ENCODE measurements at places on chromosomes 3 and 15.
A peak's percentile ranks its signal among the peaks of the same experiment; 100 is the strongest.

GRCh38 chr3:62167566-62168262 lies 205.6 kb downstream of the FEZF2 start:
- DNase-seq = no peak

- DNase-seq = no peak
Observed at GRCh38 chr3:79297245-79297960, 470.4 kb downstream of the ROBO1 start.

- no peak for DNase-seq
Observed at GRCh38 chr3:196590279-196590678, 21.8 kb downstream of the FBXO45 start.

- DNase-seq = no peak
Observed at GRCh38 chr3:80770106-80771074, 991.1 kb downstream of the GBE1 start.

DNA sequence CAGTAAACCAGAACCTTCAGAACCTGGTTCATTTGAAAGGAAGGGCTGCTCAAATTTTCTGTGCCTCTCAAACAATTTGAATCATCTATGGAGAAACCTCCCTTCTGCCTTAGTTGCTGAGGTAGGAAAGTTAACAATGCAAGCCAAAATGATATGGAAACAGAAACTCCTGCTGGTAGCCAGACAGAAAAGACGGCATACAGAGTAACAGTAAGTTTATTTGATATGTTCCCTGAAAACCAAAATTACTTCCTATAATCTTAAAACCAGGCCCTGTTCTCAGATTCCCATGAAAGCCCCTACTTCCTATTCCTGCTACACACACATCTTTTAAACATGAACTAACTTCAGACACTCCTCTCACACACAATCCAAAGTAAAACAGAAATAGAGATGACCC lies 86.2 kb downstream of the TBC1D5 start:
- no peak for DNase-seq

- DNase-seq = no peak
Observed at GRCh38 chr15:92711457-92711831, 55.9 kb upstream of the FAM174B start.

- no peak for DNase-seq
Observed at GRCh38 chr15:62491642-62492041, 326.6 kb upstream of the C2CD4B start.

DNA sequence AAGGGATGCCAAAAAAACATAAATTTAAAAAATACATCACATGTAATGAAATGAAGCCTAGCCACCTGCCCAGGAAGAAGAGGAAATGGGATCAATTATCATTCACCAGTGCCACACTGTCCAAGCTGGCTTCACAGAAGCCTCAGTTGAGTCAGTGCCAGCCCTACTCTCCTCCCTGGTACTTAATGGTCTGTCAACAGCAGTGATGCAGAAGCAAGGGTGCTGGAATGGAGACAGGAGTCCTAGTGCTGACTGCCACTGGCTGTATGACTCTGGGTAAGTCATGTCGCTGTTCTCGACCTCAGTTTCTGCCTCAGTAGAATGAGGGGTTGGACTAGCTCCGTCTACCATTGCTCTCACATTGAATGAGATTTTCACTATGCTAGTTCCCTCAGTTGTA lies 78.5 kb upstream of the LARS2 start:
- no peak for DNase-seq

DNA sequence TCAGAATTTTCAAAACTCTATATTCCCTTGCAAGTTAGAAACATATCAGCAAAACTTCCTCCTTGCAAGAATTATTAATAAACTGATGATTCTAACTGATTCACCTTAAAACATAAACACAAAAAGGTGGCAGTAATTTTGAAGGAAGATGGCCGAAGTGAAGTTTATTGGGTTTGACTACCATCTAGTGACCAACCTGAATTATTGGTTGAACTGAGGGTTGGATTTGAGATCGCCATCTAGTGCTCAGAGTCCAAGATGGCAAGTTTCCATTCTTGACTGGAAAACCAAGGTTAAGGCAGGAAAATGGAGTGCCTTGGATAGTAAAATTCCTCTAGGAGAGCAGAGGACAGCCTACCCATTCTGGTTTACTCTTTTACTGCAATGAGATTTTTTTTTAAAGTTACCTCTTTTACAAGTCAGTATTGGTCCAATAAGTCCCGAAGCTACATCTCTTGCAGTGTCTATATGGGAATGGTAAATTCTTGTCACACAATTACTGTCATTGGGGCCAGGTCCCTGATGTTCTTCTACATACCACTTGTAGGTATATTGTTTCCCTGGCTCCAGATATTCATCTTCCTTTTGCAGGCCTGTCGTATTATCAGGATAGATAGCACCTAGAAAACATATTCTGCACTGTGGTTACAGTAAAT lies 51.6 kb upstream of the CP start:
- no peak for DNase-seq

DNA sequence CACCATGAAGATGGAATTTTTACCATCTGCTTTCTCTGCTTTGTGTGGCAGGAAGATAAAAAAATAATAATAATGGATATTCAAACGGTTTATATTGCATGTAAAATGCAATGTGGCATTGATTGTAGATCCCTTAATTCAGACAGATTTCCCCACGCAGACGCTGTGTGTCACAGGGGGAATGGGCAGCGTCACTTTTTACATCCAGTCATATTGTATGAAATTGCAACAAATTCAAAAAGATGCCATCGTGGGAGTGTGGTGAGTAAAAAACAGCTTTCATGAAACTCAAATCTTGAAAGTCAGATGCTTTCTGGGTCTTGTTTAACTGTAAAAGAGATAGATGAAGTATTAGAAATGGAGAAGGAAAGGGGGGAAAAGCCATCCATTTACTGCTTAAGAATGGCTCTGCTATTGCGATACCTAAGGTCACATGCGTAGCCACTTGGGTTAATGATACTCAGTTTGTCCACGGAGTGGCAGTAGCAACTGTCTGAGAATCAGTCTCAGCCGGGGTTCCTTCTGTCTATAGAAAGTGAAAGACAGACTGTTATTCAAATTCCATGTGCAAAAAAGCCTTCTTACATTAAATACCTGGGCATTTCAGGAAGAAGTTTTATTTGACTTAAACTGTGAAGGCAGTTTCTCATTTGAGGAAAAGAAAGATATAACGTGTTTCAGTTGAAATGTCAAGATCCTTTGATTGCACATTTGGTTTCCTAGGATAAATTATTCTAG lies 28.5 kb downstream of the BTD start:
- DNase-seq = peak; percentile 43

DNA sequence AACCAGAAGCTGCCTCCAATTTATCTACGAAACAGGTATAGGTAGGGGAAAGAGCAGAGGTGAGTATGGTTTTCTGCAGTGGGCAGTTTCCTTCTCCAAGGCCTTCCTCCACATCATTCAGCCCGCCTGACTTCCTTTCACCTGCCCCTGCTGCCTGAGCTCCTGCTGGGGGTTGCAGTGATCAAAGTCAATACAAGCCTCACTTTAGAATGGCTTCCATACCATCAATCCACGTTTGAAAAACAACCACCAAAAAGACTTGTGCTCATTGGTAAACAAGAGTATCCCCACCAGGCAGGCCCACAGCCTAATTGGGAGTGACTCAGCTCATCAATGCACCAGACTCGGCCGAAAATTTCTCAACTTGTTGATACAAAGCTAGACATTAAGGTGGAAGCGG lies 159.9 kb downstream of the MAGI1 start:
- no peak for DNase-seq

- no peak for DNase-seq
Observed at GRCh38 chr3:78317774-78318173, 1277.9 kb downstream of the ROBO2 start.

DNA sequence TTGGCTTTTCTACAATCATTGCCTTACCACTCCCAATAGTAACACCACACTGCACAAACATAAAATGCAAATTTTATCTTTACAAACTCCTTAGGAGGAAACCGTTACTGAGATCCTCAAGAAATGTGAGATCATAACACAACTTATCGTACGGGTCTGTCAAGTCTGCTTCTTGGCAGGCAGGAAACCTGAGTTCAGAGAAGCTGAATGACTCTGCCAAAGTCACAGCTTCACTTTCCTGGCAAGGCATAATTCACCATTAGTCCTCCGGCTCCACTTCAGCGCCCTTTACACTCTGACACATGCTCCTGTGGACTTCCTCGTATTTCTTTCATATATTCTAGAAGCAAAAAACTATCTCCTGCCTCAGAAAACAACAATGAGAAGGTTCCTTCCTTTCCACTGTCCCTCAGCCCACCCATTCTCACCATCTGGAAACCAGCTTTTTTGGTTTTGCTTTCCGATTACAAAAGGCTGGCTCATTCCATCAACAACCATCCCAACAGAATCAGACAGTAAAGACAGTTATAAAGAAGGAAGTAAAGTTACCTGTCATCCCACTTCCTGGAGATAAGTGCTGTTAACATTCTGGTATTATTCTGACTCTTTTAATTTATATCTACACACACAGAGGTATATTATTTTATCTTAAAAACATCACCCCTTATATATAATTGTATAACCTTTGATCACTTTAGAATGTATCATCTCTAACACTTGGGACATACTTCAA lies 223.4 kb downstream of the STT3B start:
- DNase-seq = no peak

DNA sequence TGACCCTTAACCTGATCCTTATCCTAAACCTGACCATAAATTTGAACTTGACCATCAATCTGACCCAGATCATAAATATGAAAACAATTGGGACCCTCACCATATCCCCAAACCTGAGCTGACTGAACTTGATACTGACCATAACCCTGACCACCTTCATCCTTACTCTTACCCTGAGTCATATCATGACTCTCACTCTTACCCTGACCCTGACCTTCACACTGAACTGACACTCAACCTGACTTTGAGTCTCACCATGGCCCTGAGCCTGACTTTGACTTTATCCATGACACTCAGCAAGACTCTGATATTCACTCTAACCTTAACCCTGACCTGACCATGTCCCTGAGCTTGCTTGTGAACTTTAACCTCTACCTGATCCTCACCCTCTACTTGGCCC lies 34.3 kb upstream of the SLC25A26 start:
- DNase-seq = no peak

DNA sequence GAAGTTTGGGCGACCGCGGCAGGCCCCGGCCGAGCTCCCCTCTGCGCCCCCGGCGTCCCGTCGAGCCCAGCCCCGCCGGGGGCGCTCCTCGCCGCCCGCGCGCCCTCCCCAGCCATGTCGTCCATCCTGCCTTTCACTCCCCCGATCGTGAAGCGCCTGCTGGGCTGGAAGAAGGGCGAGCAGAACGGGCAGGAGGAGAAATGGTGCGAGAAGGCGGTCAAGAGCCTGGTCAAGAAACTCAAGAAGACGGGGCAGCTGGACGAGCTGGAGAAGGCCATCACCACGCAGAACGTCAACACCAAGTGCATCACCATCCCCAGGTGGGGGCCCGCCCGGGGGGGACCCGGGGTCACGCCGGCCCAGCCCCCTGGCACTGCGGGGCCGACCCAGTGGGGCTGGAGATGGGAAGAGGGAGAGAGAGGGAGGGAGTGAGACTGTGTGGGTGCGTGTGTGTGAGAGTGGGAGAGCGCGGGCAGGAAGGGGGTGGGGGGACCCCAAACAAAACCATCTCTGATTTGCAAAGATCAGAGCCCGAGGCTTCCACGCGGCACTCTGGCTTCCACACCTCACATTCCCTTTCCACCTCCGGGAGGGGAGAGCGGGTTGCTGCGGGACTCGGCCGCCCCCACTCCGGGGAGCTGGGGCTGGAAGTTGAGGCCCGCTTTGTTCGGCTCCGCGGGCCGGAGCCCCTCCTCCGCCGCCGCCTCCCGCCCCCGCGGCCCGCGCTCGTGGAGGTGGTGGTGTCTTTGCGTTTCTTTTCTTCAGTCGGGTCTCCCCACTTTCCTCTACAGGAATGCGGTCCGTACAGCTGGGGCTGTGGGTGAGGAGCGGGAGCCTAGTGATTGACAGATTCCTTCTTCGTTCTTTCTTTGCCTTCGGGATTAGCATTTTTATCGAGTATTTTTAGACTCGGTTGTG lies 898 bp downstream of the SMAD3 start:
- no peak for DNase-seq

DNA sequence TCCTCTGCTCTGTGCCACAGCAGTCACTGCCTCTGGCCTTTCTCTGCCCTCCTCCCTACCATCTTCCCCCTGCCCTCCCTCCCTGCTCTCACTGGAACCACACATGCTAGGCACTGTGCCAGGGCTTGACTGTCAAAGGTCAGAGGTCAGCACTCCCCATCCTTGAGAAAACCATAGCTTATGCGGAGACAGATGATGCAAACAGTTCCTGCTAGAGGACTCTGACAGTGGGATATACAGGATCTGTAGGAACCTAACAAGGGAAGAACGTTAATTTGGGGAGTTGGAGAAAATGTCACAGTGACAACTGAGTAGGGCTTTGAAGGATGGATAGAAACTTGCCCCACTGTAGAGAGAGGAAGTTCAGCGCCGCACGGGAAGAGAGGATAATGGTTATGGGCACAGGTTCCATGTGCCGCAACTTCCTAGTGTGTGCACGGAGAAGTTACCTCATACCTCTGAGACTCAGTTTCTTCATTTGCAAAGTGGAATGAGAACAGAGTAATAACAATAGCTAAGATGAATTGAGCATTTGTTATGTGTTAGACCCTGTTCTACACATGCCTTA lies 29.3 kb upstream of the XYLB start:
- no peak for DNase-seq

GRCh38 chr15:52243286-52243685 lies 52.1 kb upstream of the GNB5 start:
- no peak for DNase-seq

DNA sequence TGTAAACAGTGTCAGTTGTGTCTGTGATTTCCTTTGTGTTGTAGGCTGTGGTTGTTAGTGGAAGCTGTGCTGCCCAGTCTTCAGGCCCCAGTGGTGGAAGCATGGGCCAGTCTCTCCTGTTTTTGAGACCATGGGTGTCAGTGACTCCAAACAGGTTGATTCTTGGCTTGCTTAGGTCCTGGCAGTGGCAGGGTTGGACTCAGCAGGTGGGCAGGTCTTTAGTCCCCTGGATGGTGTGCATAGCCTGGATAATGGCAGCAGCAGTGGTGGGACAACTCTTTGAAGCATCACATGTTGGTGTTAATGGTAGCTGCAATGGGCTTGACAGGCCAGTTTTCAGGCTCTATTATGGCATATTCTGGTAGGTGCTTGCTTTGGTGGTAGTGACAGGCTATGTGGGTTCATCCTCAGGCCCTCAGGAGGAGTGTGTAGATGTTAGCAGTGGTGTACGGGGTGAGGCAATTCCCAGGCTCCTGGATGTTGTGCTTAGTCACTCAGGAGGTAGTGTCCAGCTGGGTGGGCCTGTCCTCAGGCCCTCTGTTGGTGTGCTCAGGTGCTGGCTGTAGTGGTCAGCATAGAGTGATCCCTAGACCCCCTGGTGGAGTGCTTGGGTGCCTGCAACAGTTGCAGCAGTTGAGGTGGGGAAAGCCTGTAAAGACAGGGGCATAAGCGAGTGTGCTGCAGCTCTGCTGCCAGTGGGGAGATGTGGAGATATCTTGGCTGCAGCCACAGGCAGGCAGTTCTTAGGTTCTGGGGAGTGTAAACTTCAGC lies 596.7 kb downstream of the PDCD6IP start:
- no peak for DNase-seq

DNA sequence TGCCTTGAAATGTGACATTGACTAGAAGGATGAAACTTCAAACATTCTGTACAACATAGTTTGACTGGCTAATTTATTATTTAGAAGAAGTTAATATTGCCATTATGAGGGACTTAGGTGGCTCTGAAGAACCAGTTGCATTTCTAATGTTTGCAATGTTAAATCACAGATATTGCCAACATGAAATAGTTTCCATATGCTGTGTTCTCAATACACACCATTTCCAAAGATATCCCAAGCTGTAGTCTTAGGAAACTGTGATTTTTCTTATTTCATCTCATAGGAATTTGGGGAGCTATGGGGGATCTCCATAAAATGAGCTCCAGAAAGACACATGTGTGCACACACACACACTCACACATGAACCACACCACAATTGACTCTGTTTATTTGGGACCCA lies 36.3 kb downstream of the ALG1L2 start:
- no peak for DNase-seq

All from stimulated activated CD8-positive, alpha-beta memory T cell treated with anti-CD3 and anti-CD28 coated beads, Interleukin-4, amount 100 ng/mL, for 1 hour (primary cell).